Adrenal gland (tissue), 19 donors: ENCODE measurements at places on chromosomes 11 and 22. TPM values are rescaled to one million over a fixed set of nuclear protein-coding genes. Genes with fewer than 3 reads are reported as not detected.

TIMP3 gene
- total RNA-seq = 470 TPM

MYOD1 gene
- not detected for total RNA-seq

FAM83F gene
- 0.11 TPM for total RNA-seq

MS4A2 gene
- 0.06 TPM for total RNA-seq

IL18 gene
- total RNA-seq = 7.4 TPM

C11orf98 gene
- total RNA-seq = 49.8 TPM

NADSYN1 gene
- total RNA-seq = 75.6 TPM

HBD gene
- total RNA-seq = 0.83 TPM
